ENCODE measurements at places on chromosomes 16 and 17. TPM values are rescaled to one million over a fixed set of nuclear protein-coding genes. Genes with fewer than 3 reads are reported as not detected.
A peak's percentile ranks its signal among the peaks of the same experiment; 100 is the strongest.

GRCh38 chr17:17325816-17326215 lies 22.6 kb downstream of the NT5M start:
- no peak for DNase-seq

GRCh38 chr16:719815-720446 lies 1.0 kb upstream of the ANTKMT start:
- DNase-seq = peak; percentile 61

DNA sequence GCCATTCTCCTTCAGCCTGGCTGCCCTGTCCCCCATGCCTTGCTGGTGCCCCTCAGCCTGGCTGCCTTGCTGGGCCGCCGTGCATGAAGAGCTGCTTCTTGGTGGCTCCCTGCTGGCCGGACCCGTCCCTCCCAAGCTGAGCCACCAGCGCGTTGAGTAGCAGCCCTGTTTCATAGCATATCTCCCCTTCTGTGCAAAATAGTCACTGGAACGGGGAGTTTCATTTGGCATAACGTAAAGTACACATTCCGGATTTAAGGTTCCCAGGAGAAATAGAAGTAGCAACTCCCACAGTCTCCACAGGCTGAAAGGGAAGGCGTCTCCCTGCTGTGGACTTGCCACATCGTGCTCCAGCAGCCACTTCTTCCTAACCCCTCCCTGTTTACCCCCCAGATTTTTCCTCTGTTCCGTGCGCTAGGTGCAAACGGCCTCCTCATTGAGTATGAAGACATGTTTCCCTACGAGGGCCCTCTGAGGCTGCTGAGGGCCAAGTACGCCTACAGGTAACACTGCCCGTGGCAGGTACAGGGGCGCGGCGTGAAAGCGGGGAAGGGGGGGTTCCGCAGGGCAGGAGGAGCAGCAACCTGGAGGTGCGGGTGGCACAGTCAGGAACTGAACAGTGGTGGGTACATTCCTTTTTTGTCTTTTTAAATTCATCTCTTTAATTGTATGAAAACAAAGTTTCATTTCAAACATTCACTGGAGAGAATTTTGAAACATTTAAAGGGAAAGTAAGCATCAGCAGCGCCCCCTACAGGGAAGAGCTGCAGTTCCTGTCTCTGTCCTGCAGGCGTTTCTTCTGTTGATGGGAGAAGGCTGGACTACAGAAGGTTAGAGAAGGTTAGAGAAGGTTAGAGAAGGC lies 5.8 kb upstream of the OGFOD3 start:
- DNase-seq = peak; percentile 26

DNA sequence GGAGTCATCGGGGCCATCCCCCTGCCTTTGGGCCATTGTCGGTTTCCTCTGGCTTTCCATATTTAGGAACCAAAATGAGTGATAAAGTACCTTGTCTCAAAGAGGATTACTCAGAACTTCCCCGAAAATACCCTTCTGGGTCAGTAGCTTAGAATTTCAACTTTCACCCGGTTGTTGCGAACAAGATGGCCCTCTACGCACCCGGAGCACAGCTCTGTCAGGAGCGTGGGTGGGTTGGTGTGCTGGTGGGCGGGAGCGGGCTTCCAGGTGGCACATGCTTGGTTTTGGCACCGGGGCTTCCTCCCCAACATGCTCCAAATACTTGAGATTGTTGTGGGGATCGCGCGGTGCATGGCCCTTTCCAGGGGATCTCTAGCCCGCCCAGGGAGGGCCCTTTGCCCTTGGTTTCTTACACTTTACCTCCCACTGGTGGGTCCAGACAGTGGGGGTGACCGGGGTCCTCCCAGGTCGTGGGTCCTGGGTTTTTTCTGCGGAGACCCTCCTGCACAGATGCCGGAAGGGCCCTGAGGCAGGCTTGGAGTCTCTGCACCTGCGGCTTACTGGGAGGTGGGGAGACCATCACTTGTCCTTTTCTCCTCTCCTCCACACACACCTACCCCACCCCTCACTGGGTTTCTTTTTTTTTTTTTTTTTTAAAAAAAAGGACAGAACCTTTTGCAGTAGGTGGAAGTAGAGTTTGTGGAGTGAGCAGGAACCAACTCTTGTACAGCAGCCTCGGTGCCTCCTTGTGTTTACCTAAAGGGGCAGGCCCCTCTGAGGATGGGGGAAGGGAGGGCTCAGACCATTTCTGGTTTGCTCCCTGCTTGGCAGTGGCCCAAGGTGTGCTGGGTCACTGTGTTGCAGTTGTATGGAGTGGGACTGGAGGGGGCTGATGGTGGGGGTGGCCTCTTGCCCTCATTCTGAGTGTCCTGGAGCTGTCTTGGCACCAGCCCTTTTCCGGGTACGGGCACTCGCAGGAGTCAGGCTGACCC lies 142.1 kb downstream of the SEC14L1 start:
- peak; percentile 57 for DNase-seq

- no peak for DNase-seq
Observed at GRCh38 chr16:26951950-26952349, 114.8 kb upstream of the C16orf82 start.

DNA sequence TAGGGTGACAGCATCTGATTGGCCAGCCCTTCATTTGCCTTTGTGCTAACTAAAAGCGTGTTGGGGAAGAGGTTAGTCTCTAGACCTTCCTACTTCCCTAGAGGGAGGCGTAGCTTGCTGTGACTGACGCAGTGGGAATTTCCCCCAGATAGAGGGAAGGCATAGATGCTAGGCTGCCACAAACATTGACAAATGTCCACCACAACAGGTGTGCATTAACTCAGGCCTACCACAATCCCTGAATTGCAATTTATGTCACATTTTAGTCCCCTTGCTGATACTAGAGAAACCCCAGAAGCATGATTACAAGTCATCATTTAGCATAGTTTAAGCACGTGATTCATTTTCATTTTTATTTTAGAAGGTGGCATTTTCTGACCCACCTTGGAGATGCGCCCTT lies 76.3 kb upstream of the WSB1 start:
- DNase-seq = no peak

Gene MARF1
- 8.9 TPM for total RNA-seq

DNA sequence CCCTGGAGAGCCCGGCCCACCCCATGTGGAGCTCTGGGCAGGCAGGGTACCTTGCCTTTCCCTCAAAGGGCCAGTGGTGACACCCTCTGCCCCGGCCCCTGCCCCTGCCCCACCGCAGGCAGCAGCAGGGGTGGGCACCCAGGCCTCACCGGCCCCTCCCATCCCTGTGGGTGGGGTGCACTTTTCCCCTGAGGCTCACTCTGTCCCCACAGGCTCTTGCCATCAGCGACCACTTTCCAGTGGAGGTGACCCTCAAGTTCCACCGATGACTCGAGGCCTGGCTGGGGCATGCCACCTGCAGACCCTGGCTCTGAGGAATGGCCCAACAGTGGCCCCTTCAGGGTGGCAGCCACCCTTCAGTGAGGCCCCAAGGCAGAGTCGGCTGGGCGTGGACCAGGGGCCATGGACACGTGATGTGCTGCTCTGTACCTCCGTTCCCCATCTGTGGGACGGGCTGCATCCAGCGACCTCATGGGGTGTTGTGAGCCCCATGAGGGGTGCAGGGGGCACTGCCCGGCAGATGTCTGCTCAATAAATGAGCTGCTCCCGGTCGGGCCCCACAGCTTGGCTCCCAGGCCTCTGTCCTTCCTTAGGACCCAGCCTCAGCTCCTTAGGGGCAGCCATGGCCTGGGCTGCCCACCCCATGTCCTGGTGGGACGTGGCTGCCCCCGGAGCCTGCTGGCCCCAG lies 2.0 kb downstream of the DNASE1L2 start:
- DNase-seq = no peak

GRCh38 chr17:6269478-6269877 lies 165.4 kb downstream of the AIPL1 start:
- peak; percentile 32 for DNase-seq

GRCh38 chr17:74972973-74973328 lies 392 bp upstream of the HID1 start:
- no peak for DNase-seq

GRCh38 chr17:75765981-75766380 lies 989 bp upstream of the GALK1 start:
- DNase-seq = no peak

DNA sequence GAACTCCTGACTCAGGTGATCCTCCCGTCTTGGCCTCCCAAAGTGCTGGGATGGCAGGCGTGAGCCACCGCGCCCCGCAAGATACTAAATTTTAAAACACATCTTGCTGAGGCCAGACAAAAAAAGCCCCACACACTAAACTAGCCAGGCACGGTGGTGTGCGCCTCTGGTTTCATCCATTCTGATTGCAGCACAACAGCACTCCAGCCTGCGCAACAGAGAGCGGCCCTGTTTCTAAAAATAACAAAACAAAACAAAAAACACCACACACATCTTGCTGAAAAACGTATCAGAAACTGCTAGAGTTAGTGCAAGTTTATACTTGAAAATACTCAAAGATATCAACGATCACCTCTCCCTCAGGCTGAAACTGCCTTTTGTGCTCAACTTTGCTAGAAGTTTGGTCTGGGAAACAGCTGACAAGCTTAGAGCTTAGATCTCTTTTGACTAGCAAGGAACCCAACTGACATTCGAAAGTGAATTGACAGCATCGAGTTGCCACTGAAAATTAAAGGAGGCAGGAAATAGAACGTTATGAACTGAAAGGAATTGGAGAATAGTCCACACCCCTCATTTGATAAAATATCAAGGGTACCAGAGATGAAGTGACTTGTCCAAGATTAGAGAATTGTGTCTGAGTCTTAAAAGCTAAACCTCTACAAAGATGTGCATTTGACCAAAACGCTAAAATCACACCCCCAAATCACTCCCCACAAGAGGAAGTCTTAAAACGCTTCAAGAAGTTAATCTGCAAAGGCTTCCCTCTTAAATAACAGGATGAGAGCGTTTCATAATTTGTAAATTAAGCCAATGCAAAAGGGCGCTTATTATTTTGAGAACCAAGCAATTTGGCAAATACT lies 908 bp downstream of the COG4 start:
- DNase-seq = no peak

DNA sequence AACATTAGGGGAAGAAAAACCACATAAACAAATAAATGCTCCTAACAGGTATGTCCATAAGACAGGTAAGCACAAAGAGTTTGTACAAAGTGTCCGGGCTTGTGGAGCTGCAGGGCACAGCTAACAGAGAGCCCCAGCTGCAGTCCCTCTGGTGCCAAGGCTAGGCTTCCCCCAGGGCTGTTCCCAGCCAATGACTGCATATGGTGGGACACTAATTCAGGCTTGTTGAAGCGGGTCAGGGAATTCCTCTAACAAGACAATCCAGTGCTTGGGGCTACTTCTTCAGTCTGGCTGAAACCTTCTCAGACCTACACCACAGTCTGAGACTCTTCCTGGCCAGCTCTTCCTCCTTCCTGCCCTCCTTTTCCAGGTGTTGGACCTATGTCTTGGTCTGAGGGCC lies 51.7 kb upstream of the ALDH3A1 start:
- no peak for DNase-seq

GRCh38 chr17:59413014-59413766 lies 81.7 kb downstream of the YPEL2 start:
- no peak for DNase-seq

- DNase-seq = no peak
Observed at GRCh38 chr16:4157376-4157825, 41.2 kb upstream of the ADCY9 start.

DNA sequence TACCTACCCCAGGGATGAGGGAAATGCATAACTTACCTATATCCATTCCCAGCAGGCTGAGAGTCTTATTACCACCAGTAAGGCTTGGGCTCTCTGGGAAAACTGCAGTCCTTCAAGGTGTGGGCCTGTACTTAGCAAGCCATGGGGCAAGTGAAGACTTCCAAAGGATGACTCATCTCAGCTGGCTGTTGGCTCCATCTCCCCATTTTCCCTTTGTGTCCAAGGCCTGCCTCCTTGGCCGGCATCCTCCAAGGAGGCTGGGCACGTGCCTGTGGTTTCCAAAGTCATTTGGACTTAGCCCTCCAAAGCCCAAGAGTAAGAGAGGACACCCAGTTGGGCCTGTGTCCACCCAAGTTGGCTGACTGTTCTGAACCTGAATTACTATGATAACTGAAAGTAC lies 89.8 kb downstream of the TMEM100 start:
- DNase-seq = no peak

DNA sequence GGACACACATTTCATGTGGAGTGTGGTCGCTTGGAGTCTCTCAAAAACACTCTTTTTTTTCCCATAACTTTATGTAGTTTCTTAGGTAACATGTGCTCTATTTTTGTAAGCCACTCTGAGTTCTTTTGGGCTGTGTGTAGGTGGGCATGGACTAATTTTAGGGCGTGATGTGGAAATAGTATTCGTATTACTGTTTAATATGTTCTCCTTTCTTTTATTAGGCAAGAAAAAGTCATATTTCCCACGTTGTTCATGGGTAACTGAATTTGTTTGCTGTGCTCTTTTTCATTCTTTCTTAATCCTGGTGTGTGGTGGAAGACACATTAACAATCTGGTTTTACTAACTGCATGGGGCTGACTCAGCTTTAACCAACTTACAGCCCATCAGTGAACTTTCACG lies 27.4 kb downstream of the NDEL1 start:
- DNase-seq = no peak

DNA sequence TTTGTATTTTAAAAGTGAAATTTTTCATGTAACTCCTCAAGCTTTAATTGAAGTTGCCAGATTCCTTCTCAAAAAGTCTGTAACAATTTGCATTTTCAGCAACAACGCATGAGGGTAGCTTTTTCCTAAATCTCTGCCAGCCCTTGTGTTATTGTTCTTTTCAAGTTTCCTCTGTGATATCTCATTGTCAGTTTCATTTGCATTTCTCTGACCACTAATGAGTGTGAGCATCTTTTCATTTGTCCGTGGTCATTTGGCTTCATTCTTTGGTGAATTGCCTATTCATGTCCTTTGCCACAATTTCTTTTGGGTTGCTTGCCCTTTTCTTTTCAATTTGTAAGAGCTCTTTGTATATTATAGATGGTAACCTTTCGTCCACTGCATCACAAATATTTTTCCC lies 68.0 kb upstream of the NKD1 start:
- no peak for DNase-seq

Data from A172 (cell line).